Activated naive CD8-positive, alpha-beta T cell treated with anti-CD3 and anti-CD28 coated beads for 36 hours (primary cell): ENCODE measurements at places on chromosomes 3 and 15.
A peak's percentile ranks its signal among the peaks of the same experiment; 100 is the strongest.

DNA sequence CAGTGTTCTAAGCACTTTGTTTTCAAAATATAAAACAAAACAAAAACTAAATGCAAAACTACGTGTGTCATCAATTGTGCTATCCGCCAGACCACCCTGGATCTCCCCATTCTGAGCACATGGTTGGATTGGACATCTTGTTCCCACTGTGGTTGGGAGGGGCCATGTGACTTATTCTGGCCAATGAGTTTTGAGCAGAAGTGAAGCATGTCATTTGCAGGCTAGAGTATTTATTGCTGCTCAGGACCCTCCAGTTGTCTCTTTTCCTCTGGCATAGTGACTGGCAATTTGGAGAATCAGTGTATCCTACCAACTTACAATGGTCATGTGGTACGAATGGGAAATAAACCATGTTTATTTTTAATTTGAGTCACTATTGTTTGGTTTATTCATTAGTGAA, 70.2 kb upstream of the ST8SIA2 start:
- no peak for DNase-seq

GRCh38 chr15:41971089-41971894, 1.1 kb downstream of the EHD4 start:
- peak; percentile 84 for DNase-seq

DNA sequence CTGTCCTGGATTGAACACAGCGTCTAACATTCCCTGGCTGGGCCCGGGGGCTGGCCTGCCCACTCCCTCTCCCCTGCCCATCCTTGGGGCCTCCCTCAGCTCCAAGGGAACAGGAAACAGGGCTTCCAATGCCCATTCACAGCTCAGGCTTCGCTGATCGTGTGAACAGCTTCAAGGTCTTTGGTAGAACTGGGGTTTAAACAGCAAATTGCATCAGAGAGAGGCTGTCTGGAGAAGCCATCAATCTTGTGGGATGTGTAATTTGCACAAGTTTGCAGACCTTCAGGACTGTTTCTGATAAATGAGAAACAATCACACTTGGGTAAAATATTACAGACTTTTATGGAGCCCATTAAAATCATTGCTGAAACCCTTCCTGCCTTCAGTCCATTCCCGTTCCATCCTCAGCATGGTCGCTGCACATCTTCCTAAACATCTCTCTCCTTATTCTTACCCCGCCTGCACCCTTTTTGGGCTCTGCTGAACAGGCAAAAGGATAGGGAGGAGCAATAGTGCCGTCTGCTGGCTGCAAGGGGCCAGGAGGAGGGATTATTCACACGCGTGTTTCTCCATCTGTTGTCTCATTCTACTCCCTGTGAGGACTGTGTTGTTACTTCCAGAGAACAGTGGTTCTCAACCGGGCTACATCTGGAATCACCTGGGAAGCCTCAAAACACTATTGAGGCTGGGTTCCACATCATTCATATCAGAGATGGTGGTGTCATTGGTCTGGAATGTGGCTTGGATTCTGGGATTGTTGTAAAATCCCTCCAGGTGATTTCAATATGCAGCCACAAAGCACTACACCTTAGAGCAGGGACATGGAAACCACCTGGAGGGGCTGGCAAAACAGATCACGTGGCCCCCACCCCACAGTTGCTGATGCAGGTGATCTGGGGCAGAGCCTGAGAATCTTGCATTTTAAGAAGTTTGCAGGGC, 116.3 kb downstream of the CLSTN2 start:
- DNase-seq, result no peak

- no peak for DNase-seq
Observed at GRCh38 chr3:42031808-42032480, 59.2 kb upstream of the TRAK1 start.

DNA sequence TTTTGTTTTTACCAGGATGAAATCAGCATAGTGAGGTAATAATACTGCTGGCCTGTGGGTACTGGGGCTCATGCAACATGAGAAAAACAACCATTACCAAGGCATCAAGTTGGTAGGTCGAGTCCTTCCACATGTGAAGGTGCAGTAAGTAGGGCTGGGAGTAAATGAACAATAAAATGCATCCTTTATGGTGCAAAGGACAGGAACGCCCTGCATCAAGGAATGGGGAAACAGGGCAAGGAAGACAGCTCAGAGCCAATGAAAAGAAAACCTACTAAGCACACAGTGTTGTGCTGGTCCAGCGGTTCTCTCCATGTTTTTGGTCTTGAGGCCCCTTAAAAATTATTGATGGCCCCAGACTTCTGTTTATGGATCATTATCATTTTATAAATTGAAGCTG, 168.5 kb upstream of the TPM1 start:
- no peak for DNase-seq

- DNase-seq, result no peak
Observed at GRCh38 chr3:179309225-179310078, 13.4 kb upstream of the ZNF639 start.

GRCh38 chr15:81338170-81339007, 14.4 kb upstream of the STARD5 start:
- no peak for DNase-seq

DNA sequence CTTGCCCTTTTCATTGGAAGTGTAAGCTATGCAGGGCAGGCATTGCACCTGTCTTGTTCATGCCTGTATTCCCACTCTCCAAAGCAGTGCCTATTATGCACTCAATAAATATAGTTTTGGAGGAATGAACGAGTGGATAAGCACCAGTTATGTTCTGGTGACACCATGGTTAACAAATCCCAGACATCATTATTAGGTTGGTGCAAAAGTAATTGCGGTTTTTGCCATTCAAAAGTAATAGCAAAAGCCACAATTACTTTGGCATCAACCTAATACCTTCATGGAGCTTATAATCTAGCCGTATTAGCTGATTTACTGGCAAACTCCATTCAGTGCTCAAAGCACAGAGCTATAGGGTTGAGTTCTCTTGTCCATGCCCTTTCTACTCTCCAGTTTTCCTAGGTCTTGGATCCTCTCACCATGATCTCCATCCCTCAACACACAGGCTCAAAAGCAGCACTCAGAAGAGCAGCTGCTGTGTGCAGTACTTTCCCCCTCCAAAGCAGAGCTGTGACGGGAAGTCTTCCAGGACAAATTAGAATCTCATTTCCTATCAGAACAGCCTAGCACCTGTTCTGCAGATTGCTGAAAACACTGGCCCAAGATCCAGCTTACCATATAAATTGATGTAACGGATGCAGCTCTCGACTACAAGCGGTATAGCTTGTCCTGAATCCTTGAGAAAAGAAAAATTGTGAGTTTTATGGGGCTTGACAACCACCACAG, 63.2 kb upstream of the RAD18 start:
- DNase-seq, result no peak

DNA sequence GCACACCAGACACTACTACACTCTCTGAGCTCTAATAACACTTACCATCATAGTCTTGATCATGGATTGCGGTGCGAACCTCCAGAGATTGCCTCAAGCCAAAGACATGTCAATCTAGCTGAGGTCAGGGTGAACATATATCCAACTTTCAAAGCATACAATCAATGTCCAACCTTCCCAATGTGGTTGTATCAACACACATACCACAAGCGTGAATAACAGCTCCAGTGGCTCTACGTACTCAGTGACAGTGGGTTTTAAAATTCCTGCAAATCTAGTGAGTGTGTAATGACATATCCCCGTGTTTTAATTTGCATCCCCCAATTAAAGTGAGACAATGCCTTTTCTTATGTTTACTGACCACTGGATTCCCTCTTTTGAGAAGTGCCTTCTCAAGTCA, 29.6 kb downstream of the SFMBT1 start:
- no peak for DNase-seq

- no peak for DNase-seq
Observed at GRCh38 chr3:14231145-14231990, 52.8 kb downstream of the LSM3 start.

DNA sequence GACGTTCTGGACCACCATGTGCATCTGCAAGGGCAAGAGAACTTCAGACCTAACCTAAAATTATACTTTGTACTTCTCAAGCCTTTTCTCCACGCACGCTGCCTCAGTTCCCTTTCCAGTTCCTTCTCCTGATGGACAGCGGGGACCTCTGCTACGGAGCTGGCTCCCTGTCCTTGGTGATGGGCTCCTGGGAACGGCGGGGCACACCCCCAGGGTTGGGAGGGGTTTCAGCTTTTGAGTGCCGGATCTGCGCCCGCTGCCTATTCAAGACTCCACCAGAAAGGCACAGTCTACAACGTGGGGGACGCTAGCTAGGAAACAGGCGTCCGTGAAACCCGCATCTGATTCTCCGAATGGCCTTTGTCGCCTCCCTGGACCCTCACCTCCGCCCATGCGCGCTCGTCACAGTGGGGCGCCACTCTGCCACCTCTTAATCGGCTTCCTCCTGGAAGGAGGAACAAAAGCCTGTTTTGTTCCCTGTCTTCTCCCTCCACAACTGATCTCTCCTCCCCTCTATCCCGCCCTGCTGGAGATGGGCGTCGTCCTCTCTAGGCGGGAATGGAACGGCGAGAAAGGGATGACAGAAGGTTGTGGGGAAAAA, 2.2 kb downstream of the GPR149 start:
- DNase-seq, result no peak

DNA sequence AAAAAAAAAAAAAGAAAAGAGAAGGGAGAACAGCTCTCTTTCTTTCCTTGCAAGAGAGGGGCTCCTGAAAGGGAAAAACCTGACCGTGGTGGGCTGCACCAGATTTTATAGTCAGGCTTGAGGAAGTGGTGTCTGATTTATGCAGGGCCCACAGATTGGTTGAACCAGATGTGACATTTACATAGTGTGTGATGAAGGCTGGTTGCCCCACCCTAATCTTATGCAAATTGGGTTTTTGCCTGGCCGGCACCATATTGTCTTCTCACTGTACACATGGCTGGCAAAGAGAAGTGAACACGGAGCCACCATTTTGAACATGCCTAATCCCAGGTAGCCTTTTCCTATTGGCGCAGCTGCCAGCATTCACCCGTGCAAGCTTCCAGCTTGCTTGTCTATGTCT, 154.4 kb downstream of the OXSM start:
- DNase-seq, result no peak

GRCh38 chr3:12585970-12586369, 29.1 kb downstream of the MKRN2 start:
- no peak for DNase-seq

DNA sequence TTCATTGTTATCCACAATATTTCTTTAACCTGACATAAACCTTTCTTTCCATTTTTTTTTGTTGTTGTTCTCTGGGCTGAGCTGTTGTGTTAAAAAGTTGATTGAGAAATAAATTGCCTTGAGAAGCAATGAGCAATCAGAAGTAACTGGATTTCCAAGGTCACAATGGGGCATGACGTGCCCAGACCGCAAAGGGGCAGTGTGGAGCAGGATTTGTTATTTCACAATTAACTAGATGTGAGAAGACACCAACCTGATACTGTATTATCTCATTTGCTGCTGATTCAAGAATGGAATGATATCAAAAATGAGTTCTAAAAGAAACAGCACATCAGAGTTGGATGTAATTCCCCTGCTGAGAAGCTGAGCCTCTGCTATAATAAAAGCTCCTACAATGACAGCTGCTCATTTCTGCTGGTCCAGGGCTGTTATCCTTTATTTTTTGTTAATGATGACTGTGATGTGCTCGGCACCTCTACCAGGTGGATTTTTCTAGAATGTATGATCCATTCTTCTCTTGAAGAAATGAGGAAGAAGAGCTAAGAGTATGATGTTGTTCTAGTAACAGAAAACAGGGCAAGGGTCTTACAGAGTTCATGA, 28.1 kb downstream of the CPNE4 start:
- no peak for DNase-seq

DNA sequence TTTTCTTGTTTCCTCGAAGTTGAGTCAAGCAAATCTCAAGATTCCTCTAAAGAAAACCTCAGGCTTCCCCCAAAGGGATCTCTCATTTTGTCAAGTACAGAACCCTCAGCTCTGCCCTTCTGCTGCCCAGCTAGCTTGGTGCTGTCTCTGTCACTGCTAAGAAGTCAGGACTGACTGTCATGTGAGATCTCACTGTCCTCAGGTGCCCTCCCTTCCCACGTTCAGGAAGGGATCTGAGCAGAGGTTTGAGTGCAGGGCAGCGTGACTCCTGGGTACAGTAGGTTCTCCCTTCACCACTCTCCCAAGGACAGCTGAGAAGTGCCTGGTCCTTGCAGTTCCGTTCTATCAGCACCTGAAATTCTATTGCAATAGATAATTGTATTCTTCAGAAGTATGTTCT, 229.7 kb downstream of the SLCO3A1 start:
- DNase-seq, result no peak

DNA sequence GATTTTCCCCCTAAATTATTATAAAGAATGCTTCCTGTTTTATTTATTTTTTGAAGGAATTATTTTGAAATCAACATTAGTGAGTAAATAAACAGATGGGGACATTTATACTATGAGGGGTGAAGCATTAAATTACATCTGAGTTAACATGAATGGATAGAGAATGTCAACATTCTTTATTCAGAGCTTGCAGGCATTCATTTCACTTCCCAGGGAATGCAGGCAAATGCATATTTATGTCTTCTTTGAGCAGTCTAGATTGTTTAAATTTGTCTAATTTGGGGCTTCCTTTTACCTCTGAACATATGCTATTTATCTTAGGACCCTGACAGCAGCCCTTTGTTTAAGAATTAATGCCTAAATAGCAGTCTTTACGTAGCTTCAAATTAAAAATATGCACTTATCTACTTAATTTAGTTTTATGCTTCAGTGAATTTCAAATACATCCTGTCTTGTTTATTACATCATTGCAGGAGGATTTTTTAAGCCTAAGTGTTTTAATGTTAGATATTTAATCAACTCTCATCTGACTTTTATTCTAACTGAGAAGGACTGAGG, 630.5 kb upstream of the LMCD1 start:
- no peak for DNase-seq

- DNase-seq, result no peak
Observed at GRCh38 chr15:84898761-84899160, 14.3 kb downstream of the SLC28A1 start.

GRCh38 chr15:35648941-35649340, 103.0 kb upstream of the DPH6 start:
- no peak for DNase-seq

DNA sequence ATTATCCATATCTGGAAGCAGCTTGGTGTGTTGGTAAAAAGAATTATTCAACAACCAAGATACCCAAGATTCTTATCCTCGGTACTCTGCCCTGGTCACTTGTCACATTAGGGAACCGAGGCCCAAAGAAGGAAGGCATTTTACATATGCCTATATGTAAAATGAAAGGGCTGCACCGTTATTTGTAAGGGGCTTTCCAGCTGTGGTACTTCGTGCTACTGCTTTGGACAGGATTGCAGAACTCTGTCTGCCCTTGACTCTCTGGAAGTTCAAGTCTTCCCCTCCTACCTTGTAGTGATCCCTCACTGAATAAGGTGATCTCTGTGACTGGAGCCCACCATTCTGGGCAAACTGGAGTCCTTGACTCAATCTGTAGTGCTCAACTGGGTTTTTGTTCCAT, 198.9 kb upstream of the TOPAZ1 start:
- no peak for DNase-seq
